CD4-positive, alpha-beta memory T cell (primary cell): ENCODE measurements at places on chromosomes 4 and X. TPM values are rescaled to one million over a fixed set of nuclear protein-coding genes. Genes with fewer than 3 reads are reported as not detected.

- H3K36me3 ChIP-seq, result no peaks in the 10 kb centered on the region
- H3K27me3 ChIP-seq, result no peaks in the 10 kb centered on the region
- no peak overlapping the region for H3K27ac ChIP-seq
- H3K4me1 ChIP-seq, result no peaks in the 10 kb centered on the region
- no peak overlapping the region for H3K4me3 ChIP-seq
These were observed 189.1 kb upstream of the ADGRL3 start for GRCh38 chr4:61011051-61011450.

DNA sequence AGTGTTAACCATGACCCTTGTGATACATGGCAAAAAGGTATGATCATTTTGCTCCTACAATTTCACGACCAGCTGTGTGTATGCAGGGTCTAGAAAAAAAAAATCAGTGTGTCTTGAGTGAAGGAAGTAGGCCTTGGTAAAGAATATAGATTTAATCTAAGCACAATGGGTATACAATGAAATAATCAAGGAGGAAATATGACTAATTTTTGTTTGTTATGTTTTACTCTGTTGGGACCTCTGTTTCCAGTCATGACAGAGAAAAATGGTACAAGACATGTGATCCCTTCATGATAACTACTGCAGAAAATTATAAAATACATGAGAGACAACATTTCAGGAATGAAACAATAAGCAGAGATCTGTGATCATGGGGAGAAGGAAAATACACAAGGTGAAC lies 835.5 kb downstream of the PDHA2 start:
- no peaks in the 10 kb centered on the region for H3K4me1 ChIP-seq
- H3K4me3 ChIP-seq, result no peak overlapping the region
- H3K27ac ChIP-seq, result no peak overlapping the region
- no peaks in the 10 kb centered on the region for H3K27me3 ChIP-seq

The NEUROG2 gene
- not detected for total RNA-seq

GRCh38 chrX:79371101-79371500 lies 4.0 kb upstream of the ITM2A start:
- no peaks in the 10 kb centered on the region for H3K27me3 ChIP-seq
- peaks cover 14% of the 10 kb centered on the region for H3K4me1 ChIP-seq
- H3K27ac ChIP-seq, result no peak overlapping the region
- DNase-seq, result no peak
- H3K36me3 ChIP-seq, result no peaks in the 10 kb centered on the region
- no peak overlapping the region for H3K4me3 ChIP-seq

DNA sequence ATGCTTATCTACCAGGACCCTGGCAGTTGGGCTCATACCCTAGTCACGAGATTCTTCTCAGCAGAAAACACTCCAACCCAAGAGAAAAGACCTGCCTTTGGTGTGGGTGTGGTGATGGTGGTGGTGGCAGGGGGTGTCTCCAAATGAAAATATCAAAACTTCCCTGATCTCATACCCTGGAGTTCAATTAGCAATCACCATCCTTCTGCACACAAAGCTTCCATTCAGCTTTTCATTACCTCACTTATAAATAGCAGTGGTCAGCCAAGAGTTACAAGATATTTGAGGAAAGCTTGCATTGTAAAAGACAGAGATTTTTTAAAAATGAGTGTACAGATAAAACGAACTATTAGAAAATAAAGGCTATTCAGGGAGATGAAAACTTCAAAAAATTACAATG lies 580.8 kb upstream of the MAGEB2 start:
- H3K36me3 ChIP-seq, result no peaks in the 10 kb centered on the region
- H3K4me3 ChIP-seq, result no peak overlapping the region
- H3K27ac ChIP-seq, result no peak overlapping the region
- no peaks in the 10 kb centered on the region for H3K4me1 ChIP-seq

DNA sequence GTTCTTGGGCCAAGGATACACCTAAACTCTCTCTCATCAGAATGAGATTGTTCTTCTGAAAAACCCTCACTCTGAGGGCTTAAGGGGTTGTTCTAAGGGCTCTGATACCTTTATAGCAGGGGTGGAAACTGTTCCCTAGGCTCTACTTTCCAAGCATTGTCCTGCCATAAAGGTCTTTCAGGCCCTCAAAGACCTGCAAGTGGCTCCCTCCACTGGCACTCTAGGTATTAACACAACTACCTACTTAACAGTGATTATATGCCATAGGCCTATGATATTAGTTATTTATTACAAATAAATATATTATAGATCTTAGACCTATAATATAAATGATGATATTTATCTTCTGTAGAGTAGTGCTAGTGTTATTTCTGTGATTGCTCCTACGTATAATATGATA lies 473.7 kb upstream of the RPS6KA3 start:
- no peak overlapping the region for H3K4me3 ChIP-seq
- no peaks in the 10 kb centered on the region for H3K27me3 ChIP-seq
- H3K36me3 ChIP-seq, result no peaks in the 10 kb centered on the region

GRCh38 chr4:179145746-179146525 lies 1703.7 kb upstream of the AGA start:
- no peaks in the 10 kb centered on the region for H3K4me1 ChIP-seq
- H3K36me3 ChIP-seq, result no peaks in the 10 kb centered on the region
- no peak overlapping the region for H3K4me3 ChIP-seq
- no peaks in the 10 kb centered on the region for H3K27me3 ChIP-seq
- no peak for DNase-seq
- H3K27ac ChIP-seq, result no peak overlapping the region

DNA sequence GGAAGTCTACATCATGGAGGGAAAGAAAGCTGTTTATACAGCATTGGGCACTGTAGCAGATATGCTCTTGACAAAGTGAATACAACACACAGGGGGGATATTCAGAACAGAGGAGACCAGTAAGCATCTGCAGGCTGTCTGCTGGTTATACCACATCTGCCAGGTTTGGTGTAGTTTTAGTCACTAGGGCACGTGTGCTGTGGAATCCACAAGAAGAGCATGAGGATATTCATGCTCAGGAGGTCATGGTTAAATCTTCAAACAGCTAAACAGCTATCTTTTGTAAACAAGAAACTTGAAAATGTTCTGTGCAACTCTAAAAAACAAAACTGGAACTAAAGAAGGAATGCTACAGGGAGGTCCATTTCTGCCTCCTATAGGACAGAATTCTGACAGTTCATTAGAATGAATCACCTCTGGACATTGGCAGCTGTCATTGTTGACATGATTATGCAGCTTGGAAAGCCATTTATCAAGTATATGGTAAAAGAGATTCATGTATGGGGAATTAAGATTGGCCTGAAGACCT lies 175.8 kb downstream of the RCHY1 start:
- no peak overlapping the region for H3K4me3 ChIP-seq
- H3K27ac ChIP-seq, result no peak overlapping the region
- no peaks in the 10 kb centered on the region for H3K27me3 ChIP-seq

GRCh38 chrX:14672611-14673172 lies 143.4 kb downstream of the GLRA2 start:
- H3K4me3 ChIP-seq, result no peak overlapping the region
- no peak for DNase-seq
- no peaks in the 10 kb centered on the region for H3K4me1 ChIP-seq
- H3K36me3 ChIP-seq, result no peaks in the 10 kb centered on the region
- H3K27me3 ChIP-seq, result no peaks in the 10 kb centered on the region

GRCh38 chrX:9530848-9531274 lies 66.0 kb downstream of the TBL1X start:
- H3K4me3 ChIP-seq, result no peak overlapping the region
- DNase-seq, result peak; percentile 47
- H3K36me3 ChIP-seq, result no peaks in the 10 kb centered on the region
- no peak overlapping the region for H3K27ac ChIP-seq

DNA sequence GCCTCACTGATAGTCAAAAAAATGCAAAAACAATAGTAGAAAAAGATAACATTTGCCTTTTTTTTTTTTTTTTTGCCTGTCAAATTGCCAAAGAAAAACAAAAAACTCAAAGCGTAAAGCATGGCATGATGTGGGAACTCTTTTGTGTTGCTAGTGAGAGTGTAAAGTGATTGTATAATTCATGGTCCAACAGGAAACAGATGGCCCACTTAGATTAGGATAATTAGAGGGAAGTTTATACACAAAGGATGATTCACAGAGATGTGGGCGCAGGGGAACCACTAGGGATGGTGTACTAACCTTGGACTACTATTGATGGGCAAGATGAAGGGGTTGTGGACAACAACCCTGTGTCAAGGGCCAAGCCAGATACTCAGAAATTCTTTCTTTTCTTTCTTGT lies 16.4 kb downstream of the MCUB start:
- DNase-seq, result no peak
- peaks cover 48% of the 10 kb centered on the region for H3K4me1 ChIP-seq
- H3K27ac ChIP-seq, result no peak overlapping the region
- H3K36me3 ChIP-seq, result no peaks in the 10 kb centered on the region

GRCh38 chr4:150668824-150669223 lies 86.9 kb downstream of the MAB21L2 start:
- H3K4me1 ChIP-seq, result no peaks in the 10 kb centered on the region
- no peak overlapping the region for H3K27ac ChIP-seq
- no peaks in the 10 kb centered on the region for H3K27me3 ChIP-seq
- no peak for DNase-seq
- H3K36me3 ChIP-seq, result no peaks in the 10 kb centered on the region

The DGKK gene
- total RNA-seq, result not detected

GRCh38 chrX:69429339-69430015 lies 74.6 kb upstream of the NALF2 start:
- no peak for DNase-seq
- no peaks in the 10 kb centered on the region for H3K36me3 ChIP-seq
- no peaks in the 10 kb centered on the region for H3K27me3 ChIP-seq

The CLOCK gene
- total RNA-seq, result 15.4 TPM

DNA sequence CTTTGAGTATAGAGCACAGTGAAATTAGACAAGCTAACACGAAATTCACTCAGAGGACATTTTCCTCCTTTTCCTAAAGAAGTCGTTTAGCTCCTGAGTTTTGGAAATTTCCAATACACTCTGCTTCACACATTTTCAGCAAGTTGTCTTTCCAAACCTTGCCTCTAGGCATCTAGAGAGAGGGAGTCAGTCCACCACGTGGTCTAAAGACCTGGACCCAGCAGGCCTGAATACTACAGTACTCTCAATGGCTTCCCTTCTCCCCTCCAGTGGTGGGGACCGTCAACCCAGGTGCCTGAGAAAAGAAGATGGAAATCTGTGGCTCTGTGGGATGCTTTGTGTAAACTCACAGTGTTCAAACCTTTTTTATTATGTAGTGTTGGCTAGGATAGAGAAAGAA lies 13.9 kb upstream of the SCML2 start:
- H3K4me1 ChIP-seq, result no peaks in the 10 kb centered on the region
- H3K27me3 ChIP-seq, result no peaks in the 10 kb centered on the region
- H3K4me3 ChIP-seq, result no peak overlapping the region
- H3K27ac ChIP-seq, result no peak overlapping the region
- H3K36me3 ChIP-seq, result no peaks in the 10 kb centered on the region

GRCh38 chr4:171812665-171813525 lies at the start of gene GALNTL6:
Gene GALNTL6 (plus strand): TSS chr4:171813404.
- H3K4me3 ChIP-seq, result no peak within 1 kb of the TSS
- no peak for DNase-seq
- no peaks in the 10 kb centered on the region for H3K4me1 ChIP-seq
- H3K36me3 ChIP-seq, result no peaks in the 10 kb centered on the region
- H3K27me3 ChIP-seq, result no peaks in the 10 kb centered on the region

The SYAP1 gene
- 13.9 TPM for total RNA-seq

The RAB39B gene
- 16.5 TPM for total RNA-seq

DNA sequence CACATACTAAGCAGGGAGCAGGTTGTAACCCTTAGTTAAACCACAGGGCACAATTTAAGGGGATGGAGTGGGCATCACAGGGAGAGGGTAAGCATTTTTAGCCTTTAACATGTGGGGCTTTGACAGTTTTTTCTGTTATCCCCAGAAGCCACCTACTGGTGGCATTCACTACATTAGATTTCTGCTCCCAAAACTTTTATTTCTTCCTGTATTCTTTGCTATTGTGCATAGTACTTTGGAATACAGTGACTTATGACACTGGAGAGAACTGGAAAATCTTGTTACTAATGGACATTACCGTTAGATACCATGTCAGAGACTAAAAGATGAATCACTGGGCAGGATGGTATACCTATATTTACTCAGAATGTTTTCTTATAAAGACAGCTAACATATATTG lies 7.3 kb downstream of the TRIM75 start:
- H3K36me3 ChIP-seq, result no peaks in the 10 kb centered on the region
- H3K4me3 ChIP-seq, result no peak overlapping the region
- no peak for DNase-seq

The SSX3 gene
- total RNA-seq, result not detected

- no peak for DNase-seq
- H3K36me3 ChIP-seq, result peaks cover 7% of the 10 kb centered on the region
- H3K27me3 ChIP-seq, result no peaks in the 10 kb centered on the region
- H3K4me3 ChIP-seq, result no peak overlapping the region
These were observed 34.5 kb downstream of the ZFX start for GRCh38 chrX:24184018-24184417.

DNA sequence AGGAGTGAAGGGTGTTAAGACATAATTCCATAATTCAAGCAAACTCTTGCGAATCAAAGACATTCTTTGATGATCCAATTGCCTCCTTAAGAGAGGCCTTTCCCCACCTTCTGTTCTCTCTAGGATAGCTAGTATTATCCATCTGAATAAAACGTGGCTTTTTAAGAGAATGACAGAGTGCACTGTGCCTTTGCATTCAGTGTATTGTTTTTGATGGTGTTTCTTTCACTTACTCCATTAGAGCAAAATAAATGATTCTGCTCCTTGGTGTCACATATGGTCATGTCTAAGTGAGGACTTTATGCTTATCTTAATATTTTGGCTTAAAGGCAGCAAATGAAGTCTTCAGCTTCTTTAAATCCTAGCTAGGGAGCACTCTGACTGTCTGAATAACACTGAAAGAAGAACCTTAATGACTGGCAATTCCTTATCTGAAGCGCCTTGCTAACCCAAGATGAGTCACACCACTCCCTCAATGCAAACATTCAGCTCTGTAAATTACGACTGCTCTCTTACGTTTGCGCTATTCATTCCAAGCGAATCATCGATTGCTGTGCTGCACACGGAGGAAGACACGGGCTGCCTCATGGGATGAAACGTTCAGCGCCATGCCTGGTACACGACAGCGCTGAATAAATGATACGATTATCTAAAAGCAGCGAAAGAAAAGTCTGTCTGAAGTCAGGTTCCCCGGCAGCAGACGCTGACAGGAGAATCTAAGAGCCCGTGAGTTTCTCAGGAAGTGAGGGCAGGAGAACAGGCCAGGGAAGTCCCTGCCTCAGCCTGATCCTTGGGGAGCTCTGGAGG lies 35.1 kb upstream of the GEMIN8 start:
- no peaks in the 10 kb centered on the region for H3K27me3 ChIP-seq
- H3K36me3 ChIP-seq, result no peaks in the 10 kb centered on the region
- no peak overlapping the region for H3K4me3 ChIP-seq

- no peak for DNase-seq
- no peak overlapping the region for H3K27ac ChIP-seq
- no peaks in the 10 kb centered on the region for H3K4me1 ChIP-seq
- H3K36me3 ChIP-seq, result no peaks in the 10 kb centered on the region
- no peaks in the 10 kb centered on the region for H3K27me3 ChIP-seq
These were observed 174.1 kb upstream of the HS3ST1 start for GRCh38 chr4:11602606-11603340.
